Stimulated activated CD8-positive, alpha-beta memory T cell treated with anti-CD3 and anti-CD28 coated beads, Interleukin-2, amount 100 ng/mL, for 48 hours (primary cell): ENCODE measurements at places on chromosomes 6 and 20.

DNA sequence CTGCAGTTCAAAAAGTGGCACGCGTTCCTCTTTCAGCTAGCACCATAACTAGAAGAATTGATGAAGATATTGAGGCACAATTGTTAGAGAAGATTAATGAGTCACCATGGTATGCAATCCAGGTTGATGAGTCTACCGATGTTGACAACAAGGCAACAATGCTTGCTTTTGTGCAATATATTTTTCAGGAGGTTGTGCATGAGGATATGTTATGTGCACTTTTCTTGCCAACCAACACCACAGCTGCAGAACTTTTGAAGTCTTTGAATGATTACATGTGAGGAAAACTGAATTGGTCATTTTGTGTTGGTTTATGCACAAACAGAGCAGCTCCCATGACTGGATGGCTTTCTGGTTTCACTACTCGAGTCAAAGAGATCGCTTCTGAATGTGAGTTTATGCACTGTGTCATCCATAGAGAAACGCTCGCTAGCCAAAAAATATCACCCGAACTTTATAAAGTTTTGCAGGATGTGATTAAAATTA lies 129.3 kb upstream of the SLC24A3 start:
- DNase-seq: no peak

- no peak for DNase-seq
These were observed 184.7 kb upstream of the PRSS16 start for GRCh38 chr6:27062755-27063154.

GRCh38 chr6:12580290-12580689 lies 136.3 kb upstream of the PHACTR1 start:
- no peak for DNase-seq

DNA sequence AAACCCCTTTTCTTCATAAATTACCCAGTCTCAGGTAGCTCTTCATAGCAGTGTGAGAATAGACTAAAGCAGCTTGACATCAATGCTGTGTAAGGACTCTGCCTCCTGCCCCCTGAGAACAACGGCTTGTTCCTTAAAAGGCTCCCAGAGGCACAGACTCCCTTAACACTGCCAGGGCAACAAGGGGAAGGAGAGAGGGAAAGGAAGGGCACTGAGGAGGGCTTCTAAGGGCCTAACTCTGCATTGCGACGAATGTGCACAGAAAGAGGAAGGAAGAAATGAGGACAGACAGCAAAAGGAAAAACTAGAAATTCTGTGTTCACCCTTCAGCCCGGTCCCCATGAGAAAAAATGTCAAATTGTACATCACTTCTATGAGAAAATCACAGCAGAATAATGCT lies 74.0 kb downstream of the AGPAT4 start:
- no peak for DNase-seq

DNA sequence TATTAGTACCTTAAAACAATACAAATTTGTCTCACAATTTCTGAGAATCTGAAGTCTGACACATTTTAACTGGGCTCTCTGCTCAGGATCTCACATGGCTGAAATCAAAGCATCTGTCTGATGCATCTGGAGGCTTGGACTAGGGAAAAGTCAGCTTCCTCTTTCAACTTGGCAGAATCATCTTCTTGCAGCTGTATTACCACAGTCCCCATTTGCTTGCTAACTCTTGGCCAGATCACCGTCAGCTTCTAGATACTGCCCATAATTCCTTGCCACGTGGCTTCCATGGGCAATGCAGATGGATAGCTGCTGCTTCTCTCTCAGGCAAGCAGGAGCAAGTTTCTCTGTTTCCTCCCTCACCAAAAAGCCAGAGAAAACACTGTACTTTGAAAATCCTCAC lies 1106.4 kb upstream of the CITED2 start:
- no peak for DNase-seq

- no peak for DNase-seq
These were observed 48.1 kb downstream of the CHMP4B start for GRCh38 chr20:33859157-33859695.

DNA sequence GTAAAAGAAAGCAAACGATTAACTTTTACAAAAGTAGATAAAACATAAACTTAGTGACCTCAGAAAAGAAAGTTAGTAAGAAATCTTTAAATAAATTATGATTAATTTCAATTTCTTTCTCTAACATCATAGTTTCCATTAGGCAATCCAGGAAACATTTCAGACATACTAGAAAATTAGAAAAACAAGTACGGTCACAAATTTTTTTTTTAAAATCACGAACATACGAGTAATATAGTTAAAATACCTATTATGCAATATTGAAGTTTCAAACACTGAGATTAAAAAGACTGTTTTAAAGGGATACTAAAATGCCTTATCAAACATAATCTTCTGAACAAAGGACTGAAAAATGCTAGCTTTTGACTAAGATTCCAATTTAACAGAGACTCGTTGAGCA lies 26.2 kb downstream of the NOL7 start:
- no peak for DNase-seq

- no peak for DNase-seq
These were observed 166.0 kb downstream of the DLL1 start for GRCh38 chr6:170124836-170125235.

DNA sequence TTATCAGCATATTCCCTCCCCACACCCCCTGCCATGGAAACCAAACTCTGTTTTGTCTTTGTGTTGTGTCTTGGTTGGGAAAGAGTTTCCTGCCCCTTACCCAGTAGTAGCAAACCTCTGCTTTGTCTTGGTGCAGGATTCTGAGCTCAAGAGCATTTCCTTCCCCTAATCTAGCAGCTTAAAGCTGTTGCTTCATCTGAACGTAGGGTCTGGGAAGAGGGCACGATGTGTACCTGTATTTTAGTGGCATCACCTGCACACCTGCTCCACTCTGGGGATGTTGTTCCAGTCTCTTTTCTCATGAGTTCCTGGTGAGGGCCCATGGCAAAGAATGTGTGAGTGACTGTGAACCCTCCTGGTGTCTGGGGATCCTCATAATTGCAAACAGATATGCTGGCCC lies 164.7 kb downstream of the SCP2D1 start:
- no peak for DNase-seq

GRCh38 chr6:130943738-130944137 lies 116.5 kb downstream of the SMLR1 start:
- DNase-seq: no peak

DNA sequence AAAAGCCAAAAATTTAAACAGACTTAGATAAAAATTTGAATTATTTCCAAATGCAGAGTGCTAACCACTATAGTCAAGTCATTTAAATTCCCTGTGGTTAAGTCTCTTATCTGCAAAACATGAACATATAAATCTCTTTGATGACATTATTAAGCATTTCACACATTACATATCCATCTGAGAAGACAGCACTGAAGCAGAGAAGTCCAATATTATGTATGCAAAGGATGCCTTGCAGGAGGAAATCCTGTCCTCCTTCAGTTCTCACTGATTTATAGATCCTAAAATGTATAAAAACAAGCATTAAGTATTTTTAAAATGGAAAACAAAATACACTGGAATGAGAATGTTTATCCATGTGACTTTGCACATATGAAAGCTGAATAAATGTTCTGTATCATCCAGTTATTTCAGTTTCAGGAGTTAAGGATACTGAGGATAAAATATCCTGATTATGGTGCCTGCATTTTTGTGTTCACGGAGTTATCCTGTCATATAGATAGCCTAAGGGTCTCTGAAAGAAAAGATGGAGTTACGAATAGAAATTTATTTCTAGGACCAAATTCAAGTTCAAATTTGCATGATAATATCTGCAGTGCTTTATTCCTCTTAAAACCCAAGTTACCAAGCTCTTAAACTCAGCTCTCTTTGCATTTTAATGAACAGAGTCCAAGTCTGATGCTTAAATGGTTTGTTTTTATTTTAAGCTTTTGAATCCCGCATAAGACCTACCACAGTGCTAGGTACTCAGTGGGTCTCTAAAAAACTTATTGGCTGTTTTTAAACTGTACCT lies 145.4 kb downstream of the PRKN start:
- DNase-seq: no peak

- DNase-seq: no peak
These were observed 106.1 kb downstream of the PSMB1 start for GRCh38 chr6:170446841-170447560.

- DNase-seq: no peak
These were observed 3.9 kb upstream of the ZNF292 start for GRCh38 chr6:87151471-87151780.

GRCh38 chr6:90369651-90370050 lies 73.0 kb upstream of the BACH2 start:
- no peak for DNase-seq

DNA sequence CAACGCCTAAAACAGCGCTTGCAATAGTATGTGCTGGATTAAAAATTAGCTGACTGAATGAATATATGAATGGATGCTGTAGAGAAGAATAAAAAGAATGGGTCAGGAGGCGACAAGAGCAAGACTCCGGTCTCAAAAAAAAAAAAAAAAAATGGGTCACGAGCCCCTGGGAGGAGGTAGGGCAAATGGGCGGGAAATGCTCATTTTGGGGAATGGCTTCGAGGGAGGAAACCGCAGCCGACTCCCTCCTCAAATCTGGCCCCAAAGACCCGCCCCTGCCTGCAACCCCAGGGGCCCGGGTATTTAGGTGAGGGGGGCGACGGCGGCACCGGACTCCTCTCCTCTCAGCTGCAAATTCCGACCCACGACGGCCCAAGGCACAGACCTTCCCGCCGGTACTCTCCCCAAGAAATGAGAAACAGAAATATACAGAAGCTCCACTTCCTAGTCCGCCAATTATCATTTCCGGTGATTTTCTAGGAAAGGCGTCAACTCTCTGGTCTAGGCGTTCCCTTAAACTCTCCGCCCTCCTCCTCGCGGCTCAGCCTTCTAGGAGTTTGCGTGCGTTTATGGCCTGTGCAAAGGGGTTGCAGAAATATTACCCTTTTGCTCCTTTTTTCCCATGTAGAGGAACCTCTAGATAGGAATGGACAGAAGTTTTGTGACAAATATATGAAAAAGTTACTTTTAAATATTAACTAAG lies at the start of gene ZNF311:
Gene ZNF311, minus strand, starts transcription at position 133 of the 703 bp plus-strand sequence. CDS start 1,361 bp downstream, outside the sequence.
- DNase-seq: no peak

DNA sequence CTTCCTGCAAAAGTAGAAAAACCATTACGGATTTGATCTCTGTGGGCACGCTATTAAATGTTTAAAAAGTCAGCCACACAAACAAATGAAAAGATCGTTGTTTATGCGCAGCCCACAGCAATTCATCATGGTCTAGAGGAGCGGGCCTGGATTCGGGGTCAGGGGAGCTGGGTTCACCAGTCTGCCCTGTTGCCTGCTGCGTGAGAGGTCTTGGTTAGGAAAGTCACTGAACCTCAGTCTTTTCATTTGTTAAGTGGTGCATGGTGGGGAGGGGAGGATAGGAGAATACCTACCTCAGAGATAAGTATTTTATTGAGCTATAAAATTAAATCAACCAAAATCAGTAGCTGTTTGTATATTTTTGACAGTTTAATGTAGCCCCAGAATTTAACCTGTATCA lies 47.3 kb upstream of the FYN start:
- DNase-seq: no peak

DNA sequence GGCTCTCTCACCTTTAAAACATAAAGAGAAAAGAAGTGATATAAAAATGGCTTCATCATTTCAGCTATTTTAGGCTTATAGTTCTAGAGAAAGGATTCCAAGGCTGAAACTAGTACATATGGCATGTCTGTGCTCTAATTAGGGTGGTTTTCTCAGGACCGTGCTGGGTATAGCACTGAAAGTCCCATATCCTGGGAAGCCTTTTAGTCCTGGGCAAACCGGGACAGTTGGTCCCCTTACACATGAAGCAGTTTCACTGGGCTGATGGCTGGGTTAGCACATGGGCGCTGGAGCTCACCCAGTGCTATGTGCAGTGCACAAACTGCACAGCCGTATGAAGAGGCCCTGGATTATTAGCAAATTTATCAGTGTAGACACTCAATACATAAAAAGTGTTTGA lies 110.5 kb downstream of the SGK1 start:
- no peak for DNase-seq

DNA sequence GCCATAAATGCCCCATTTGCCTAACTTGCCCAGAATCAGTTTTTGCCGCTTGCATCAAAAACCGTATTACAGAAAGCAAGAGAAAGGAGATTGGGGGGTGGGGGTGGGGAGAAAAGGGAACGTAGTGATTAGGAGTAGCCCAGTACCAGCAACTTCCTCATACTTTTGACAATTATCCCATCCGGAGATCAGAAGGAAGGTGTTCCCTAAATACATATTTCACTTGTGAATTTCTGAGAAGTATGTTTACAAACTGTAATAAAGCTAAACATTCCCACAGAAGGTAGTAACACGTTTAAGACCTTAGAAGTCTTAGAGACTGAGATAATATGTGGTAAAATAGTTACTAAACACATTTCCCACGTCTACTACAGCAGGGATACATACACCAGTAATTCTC lies 14.5 kb downstream of the PREP start:
- DNase-seq: no peak

- no peak for DNase-seq
These were observed 19.2 kb upstream of the KIAA1586 start for GRCh38 chr6:57027301-57027700.

GRCh38 chr20:46027245-46027853 lies 1.7 kb upstream of the SLC12A5 start:
- DNase-seq: no peak

DNA sequence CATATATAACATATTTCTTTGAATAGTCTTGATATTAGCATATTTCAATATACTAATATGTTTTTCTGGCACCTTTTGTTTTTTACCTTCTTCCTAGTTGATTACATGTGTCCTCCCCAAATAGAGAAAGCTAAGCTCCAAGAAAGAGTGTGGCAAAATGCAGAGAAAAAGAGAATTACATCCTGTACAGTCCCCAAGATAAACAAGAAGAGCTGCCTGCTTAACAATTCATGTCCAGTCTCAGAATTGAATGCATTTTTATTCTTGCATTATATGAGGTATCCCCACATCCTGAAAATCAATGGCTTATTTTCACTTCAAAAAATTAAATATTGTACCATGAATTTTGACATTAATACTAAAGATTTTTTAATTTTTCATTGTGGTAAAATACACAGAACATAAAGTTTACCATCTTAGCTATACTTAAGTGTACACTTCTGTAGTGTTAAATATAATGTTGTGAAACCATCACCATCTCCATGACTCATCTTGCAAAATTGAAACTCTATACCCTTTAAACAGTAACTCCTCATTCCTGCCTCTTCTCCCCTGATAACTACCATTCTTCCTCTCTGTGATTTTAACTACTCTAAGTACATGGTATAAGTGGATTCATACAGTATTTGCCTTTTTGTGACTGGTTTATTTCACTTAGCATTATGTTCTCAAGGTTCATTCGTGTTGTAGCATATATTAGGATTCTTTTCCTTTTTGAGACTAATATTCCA lies 490.3 kb downstream of the COL12A1 start:
- DNase-seq: no peak

DNA sequence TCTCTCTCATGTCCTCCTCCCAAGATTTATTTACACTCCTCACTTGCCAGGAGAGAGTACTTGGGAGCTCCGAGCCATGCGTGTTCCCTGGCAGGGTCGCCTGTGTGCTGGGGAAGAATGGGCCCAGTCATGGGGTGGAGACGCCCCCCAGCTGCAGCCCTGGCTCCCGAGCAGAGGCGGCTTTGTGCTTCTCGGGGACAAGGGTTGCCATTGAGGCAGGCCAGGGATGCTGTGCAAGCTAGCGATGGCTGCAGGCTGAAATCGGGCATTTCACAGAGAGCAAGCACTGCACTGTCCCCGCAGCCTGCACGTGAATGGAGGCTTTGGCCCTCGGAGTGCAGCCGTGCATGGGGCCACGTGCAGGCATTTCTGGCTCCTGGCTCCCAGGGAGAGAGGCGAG lies 23.8 kb downstream of the PHACTR3 start:
- DNase-seq: no peak
